ENCODE measurements at places on chromosomes 11 and 22.

- no peak for DNase-seq
Measured at GRCh38 chr11:95584180-95584579, 205.4 kb downstream of the FAM76B start.

- no peak for DNase-seq
Measured at GRCh38 chr11:8336356-8337129, 72.9 kb upstream of the LMO1 start.

DNA sequence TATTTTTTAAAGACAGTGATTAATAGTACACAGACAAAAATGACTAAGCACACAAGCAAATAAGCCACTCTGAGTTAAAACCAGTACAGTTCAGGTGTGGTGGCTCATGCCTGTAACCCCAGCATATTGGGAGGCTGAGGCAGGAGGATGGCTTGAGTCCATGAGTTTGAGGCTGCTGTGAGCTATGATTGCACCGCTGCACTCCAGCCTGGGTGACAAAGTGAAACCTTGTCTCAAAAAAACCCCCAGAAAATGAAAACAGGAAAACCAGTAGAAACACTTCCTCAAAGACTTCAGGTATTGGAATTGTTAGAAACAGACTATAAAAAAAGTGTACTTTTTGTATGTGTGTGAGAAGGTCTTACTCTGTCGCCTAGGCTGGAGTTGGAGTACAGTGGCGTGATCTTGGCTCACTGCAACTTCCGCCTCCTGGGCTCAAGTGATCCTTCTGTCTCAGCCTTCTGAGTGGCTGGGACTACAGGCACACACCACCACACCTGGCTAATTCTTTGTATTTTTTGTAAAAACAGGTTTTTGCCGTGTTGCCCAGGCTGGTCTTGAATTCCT is 33.0 kb downstream of the PPP6R2 start:
- DNase-seq, result no peak

DNA sequence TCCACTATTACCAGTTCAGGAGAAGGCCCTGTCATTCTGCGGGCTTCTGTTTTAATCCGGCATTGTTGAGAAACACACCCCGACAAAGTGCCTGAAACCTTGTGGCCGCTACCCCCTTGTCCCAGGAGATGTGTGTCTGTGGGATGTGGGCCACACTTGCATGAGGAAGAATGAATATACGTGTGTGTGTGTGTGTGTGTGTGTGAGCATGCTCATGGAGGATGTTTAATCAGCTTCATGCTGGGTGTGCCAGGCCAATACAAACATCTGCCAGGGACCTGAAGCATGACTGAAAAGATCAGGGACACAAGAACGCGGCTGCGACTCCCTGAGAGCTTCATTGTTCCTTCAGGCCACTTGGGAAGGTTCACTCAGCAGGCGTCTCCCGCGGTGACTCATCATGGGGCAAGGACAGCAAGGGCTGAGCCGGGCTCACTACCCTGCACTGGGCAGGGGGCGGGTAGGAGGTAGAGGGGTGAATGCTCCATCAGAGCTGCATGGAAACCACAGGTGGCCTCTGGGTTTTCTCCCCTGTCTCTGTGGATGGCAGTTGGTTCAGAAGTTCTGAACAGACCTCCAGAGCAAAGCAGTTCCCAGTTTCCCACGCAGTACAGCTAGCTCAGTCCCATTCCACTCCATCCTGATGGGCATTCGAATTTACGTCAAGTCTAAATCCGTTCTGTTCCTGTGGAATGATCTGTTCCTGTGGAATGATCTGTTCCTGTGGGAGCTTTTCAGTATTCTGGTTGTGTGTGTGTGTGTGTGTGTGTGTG is 7.0 kb upstream of the MALAT1 start:
- DNase-seq, result no peak

- no peak for DNase-seq
Measured at GRCh38 chr11:1736447-1736992, 13.9 kb downstream of the IFITM10 start.

DNA sequence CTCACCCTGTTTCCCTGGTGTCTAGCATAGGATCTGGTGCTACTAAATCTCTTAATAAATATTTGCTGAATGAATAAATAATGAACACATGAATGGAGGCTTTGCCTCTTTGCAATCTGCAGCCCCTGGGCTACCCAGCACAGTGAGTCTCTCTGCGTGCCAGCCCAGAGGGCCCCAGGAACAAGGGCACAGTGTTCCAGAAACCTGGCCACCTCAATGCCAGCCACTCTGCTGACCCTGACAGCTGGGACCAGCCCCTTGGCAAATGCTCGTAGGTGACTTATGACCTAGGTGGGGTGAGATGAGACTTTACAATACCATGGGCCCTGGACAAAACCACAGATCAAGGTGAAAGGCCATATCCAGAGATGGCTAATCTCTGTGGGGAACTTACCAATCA is 31.6 kb downstream of the UQCR10 start:
- no peak for DNase-seq

GRCh38 chr11:121132211-121132976 is 31.4 kb downstream of the TECTA start:
- DNase-seq, result no peak

- DNase-seq, result no peak
Measured at GRCh38 chr11:63508745-63509144, 2.9 kb downstream of the LGALS12 start.

DNA sequence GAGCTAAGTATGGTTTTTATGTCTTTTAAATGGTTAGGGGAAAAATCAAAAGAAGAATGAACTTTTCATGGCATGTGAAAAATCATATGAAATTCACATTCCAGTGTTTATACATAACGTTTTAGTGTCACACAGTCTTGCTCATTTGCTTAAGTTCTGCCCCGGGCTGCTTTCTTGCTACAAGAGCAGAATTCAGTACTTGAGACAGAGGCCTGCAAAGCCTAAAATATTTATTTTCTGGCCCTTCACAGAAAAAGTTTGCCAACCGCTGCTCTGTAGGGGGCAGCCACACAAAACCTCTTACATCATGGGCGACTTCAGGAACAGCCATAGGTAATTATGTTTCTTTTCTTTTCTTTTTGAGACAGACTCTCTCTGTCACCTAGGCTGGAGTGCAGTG is 1.0 kb upstream of the ATG2A start:
- DNase-seq, result no peak

DNA sequence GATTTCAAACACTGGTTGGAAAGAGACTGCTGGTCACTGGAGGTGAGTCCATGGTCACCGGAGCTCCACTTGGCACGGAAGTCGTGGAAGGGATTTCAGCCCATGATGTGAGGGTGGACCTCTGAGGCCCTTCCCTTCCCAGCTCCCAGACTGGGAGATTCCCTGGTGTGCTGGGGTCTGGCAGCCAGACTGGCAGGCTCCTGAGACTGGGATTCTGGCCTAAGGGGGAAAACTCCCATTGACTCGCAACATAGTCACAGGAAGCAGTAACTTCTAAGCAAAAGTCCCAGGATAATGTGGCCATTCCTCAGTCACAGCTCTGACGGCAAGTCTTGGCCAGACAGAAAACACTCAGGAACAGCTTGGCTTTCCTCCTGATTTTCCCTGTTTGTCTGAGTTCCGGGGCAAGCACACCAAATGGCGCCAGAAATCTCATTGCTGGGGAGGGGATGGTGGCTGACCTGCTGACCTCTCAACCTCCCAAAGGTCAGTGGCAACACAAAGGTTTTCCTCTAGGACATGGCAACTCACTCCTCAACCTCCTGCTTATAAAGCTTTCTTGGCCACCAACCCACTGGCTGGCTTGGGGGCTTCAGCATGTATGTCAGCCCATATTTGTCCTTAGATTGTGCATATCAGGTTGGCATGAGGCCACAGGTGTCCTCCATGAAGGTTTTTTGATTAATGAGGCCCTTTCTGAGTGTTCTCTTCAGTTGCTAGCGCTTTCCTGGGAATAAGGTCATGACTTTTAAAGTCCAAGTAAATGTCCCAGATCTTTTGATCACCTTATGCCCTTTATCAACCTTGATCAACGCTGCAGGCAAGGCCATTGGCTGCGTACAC is 99.5 kb downstream of the CCDC81 start:
- DNase-seq, result no peak

GRCh38 chr11:22157531-22157930 is 35.4 kb upstream of the ANO5 start:
- DNase-seq, result no peak

DNA sequence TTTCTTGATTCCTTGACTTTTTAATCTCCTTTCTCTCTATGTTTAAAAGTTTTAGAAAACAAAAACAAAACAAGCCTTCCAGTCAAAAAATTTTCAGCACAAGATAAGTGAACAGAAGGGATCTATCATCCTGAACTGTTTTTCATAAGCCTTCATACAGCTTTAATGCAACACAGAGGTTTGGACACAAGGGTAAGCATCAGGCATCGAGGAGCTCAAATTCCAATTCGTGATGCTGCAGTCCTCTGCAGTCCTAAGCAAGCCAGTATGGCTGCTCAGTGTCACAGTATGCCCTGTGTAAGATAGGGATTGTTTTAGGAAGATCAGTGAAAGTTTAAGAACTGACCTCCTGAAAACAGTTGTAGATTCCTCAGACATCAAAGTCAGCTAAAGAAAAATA is 740.9 kb downstream of the NTM start:
- DNase-seq, result no peak

GRCh38 chr11:77661670-77662069 is 24.1 kb upstream of the CLNS1A start:
- DNase-seq, result no peak

DNA sequence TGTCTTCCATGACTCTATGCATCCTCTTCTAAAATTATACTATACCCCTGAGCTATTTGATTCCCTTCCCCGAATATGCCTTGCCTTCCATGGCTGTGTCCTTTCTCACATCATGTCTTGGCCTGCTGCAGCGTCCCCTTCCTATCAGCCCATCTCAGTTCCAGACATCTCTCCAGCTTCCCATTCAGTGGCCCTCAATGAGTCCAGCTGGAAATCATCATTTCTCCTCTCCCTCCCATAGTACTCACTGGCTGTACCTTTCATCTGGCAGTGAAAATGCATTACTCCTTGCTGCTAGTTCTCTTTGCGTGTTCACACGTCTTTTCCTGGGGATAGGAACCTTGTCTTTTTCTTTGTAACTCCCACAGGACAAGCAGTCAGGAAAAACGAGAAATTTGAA is 486.8 kb downstream of the NTM start:
- no peak for DNase-seq

GRCh38 chr11:12235553-12235946 is 125.2 kb downstream of the MICAL2 start:
- no peak for DNase-seq

- DNase-seq, result no peak
Measured at GRCh38 chr11:70141486-70142220, 61.4 kb upstream of the FADD start.

DNA sequence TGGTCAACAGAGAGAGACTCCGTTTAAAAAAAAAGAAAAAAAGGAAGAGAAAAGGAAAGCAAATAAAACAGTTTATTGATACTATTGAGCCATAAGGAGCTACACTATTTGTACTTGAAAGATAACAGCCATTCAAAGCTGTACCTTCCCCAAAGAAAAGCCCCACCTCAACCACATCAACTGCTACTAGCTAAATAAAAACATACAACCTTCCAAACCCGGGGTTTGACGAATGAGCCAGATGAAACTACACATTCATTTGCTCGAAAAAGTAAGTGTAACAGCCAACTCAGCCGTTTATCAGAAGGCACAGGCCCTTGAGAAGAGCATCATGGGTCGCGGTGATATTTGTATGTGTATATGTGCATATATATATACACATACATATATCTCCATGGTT is 78.4 kb downstream of the SIK3 start:
- DNase-seq, result no peak

DNA sequence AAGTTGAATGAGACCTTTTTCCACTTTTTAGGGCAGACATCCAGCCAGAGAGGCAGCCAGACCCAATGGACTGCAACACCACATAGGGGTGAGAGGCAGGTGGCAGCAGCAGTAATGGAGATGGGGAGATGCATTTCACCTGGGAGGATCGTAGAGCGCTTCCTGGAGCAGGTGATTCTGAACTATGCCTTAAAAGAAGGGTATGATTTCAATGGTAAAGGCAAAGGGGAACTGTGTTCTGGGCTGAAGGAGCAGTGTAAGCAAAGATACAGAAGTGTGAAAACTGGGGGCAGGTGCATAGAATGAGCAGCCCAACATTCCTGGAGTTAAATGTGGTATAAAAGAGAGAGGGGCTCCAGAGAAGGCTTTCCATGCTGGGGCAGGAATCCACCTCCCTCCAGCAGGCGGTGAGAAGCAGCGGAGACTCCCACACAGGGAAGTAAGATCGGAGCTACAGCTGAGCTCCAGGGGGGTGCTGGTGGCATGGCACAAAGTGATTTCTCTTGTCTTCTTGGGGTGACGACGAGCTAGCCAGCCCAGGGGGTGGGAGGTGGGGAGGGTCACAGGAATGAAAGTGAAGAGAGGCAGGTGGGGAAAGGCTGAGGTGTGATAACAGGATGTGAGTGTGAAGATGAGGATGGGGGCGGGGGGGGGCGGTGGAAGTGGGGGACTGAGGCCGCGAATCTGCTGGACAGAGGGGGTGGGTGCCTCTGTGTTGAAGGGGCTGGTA is 4.3 kb upstream of the SERHL2 start:
- no peak for DNase-seq

DNA sequence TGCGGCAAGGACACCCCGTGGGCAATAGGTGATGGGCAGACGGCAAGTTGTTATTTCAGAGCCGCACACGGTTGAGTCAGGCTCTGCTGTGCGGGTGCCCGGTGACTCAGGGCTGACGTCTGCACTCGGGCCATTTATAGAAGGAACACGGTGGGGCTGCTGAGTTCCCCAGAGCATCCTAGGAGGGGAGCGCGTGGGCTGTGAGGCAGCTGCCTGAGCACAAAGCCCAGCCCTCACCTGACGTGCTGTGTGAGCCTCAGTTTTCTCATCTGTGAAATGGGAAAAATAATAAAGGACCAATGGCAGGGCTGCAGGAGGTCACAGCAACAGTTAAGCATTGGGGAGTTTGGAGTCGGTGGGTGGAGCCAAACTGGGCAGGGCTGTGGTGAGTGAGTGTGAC is 11.3 kb upstream of the RHOD start:
- no peak for DNase-seq

DNA sequence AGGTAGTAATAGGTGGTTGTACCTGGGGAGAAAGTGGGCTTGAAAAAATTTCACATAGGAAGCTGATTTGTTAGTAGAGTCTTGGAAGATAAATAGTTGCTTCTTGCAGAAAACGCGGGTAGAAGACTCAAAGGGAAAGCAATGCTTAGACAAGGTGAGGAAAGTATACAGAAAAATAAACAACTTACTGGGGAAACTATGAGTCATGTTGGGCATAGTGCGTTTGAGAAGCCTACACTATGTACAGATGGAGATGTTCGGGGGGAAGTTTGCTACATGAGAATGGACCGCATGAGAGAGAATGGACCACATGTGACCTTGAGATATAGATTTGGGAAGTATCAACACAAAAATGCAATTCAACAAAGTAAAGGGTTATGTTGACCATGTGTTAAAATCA is 86.7 kb upstream of the DDI1 start:
- DNase-seq, result no peak

DNA sequence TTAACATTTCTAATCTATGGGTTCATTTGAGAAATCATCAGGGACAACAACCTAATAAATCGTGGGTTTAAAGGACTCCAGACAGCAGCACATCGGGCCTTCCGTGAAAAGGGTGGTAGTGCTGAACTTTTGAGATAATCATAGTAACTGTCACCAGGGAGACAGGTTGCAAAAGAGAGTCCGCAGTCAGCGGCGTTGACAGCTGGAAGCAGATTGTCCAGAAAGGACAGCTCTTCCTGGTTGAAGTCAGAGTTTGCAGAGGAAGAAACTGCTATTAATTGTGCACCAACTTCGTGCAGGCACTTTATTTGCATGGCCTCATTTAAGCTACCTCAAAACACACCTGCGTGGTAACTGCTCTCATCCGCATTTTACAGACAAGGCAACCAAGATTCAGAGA is 20.5 kb upstream of the ISX start:
- DNase-seq, result no peak

GRCh38 chr11:77647654-77648305 is 10.2 kb upstream of the CLNS1A start:
- DNase-seq, result no peak
